Hindlimb muscle (tissue), 1 donor: ENCODE measurements at places on chromosomes 13 and 19. TPM values are rescaled to one million over a fixed set of nuclear protein-coding genes. Genes with fewer than 3 reads are reported as not detected.

DNA sequence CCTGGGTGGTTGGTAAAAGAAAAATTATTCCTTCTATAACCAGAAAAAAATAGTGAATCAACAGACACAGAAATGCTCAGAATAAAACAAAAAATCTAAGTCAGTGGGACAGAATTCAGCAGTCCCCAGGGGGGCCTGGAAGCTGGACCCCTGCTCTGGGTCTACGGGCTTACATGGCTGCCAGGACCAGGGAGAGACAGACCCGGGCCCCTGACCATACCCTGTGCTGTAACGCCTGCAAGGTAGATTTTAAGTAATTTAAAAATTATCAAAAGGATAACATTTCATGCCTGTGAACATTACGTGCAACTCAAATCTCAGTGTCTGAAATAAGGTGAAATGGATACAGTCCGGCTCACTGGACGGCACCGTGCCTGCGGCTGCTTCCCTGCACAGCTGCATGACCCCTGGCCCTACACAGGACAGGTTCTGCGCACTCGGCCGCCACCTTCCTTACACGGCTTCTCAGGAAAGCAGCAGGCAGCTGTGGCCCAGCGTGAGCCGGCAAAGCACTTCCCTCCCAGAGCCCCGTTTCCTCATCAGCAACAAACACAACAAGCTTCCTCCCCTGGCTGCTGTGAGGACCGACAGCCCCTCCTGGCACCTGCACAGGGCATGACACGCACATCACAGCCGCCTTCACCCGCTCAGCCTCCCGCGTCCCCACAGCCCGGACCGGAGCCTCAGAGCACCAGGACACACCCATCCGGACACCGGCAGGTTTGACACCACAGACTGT, 22.2 kb downstream of the RASA3 start:
- DNase-seq = no peak

GRCh38 chr19:11843722-11844121, 4.8 kb upstream of the ZNF439 start:
- no peak for DNase-seq

DNA sequence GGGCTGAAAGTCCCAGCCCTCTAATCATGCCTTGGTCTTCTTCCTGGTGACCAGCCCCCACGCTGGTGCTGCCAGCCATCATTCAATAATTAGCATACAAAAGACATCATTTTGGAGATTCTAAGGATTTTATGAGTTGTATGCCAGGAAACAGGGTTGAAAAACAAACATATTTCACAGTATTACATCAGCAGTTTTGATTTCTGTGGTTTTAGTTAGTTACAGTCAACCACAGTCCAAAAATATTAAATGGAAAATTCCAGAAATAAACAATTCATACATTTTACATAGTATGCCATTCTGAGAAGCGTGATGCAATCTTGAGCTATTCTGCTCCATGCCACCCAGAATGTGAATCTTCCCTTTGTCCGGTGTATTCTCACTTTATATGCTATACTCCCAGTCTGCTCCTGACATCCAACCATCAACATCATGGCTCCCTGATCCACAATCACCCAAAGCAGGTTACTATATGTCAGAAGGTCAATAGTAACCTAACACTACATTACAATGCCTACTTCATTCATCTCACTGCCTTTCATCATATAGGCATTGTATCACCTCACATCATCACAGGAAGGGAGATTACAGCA, 49.2 kb downstream of the STOML3 start:
- DNase-seq = no peak

- DNase-seq = no peak
Measured at GRCh38 chr13:46530084-46530935, 22.7 kb upstream of the LRCH1 start.

APOE gene
- polyA plus RNA-seq = 98.9 TPM
